Hematopoietic multipotent progenitor cell (in vitro differentiated cells): ENCODE measurements at places on chromosomes 5 and 9.
A peak's percentile ranks its signal among the peaks of the same experiment; 100 is the strongest.

DNA sequence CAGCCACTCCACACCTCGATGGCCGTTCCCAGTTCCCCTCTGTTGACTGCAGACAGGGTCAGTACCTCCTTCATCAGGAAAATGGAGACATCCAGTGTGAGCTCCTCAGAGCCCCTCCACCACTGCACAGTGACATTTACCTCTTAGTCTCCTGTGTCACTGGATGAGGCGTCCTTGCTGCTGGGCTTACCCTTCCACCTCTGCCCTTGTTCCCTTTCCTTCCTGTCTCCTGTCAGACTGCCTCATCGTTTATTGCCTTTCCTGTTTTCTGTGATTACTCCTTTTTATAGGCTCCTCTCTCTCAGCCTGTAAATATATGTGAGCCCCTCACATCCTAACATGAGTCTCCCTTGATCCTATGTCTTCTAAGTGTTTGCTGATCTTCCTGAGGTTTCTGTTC, 23.2 kb upstream of the SPTAN1 start:
- no peak for DNase-seq

- no peak for DNase-seq
These were observed 1.4 kb downstream of the SLC2A6 start for GRCh38 chr9:133477461-133477860.

DNA sequence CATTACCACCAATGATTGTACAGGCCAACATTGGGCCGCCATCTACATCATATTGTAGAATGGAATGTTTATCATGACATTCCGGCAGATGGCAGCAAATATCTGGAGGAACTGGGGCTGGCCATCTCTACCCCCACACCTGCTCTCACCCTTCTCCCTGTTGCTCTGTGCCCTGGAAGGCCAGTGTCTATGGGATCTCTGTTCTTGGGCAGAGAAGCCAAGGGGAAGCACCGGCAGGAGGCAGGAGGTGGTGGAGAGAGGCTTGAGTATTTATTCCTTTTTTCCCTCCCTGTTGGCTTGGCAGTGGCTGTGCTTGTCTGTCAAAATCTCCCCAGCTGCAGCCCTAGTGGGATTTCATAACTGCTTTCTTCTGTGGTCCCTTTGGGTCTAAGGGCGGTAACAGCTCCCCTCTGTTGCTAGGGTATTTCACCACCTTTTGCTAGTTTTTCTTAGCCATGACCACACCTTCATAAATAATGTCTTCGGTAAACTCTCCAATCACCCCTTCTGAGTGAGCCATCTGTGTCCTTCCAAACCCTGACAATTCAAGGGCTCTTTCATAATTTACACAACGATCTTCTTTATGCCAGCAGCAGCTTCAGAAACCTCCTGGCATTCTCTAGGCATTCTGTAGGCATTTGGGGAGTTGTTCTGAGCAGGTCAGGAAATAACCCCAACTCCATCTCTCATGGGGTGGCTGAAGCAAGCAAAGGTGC, 225.8 kb downstream of the MELK start:
- DNase-seq: no peak

- no peak for DNase-seq
These were observed 631.7 kb downstream of the MAT2B start for GRCh38 chr5:164137095-164137494.

GRCh38 chr5:62578540-62578939, at the start of gene LRRC70:
LRRC70 (plus strand) TSS chr5:62578819; CDS start chr5:62579439, 620 bp downstream.
- DNase-seq: peak; percentile 89
